ENCODE measurements at places on chromosomes 1 and 21.

- DNase-seq, result no peak
These were observed 2.7 kb upstream of the MGST3 start for GRCh38 chr1:165628147-165628822.

- no peak for DNase-seq
These were observed 84.5 kb upstream of the LRRN2 start for GRCh38 chr1:204769997-204770396.

- DNase-seq, result no peak
These were observed 138.8 kb upstream of the CTTNBP2NL start for GRCh38 chr1:112257043-112257835.

DNA sequence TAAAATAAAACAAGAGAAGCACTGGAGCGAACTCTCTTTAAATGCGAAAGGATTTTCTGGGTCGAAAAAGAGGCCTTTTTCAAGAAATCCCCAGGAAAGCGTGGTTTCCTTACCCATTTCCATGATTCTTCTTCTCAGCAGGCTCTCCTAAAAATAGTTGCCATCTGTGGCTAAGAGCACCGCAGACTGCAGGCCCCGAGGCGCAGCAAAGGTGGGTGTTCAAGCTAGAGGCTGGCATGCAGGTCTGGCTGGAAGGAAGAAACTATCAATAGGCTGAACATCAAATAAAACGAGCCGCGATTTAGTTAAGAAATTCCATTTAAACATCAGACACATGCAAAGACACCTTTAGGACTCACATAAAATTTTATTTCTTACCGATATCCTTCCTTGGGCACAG lies 135.1 kb downstream of the ADAMTS1 start:
- no peak for DNase-seq

- no peak for DNase-seq
These were observed 12.5 kb upstream of the PEF1 start for GRCh38 chr1:31657020-31657804.

DNA sequence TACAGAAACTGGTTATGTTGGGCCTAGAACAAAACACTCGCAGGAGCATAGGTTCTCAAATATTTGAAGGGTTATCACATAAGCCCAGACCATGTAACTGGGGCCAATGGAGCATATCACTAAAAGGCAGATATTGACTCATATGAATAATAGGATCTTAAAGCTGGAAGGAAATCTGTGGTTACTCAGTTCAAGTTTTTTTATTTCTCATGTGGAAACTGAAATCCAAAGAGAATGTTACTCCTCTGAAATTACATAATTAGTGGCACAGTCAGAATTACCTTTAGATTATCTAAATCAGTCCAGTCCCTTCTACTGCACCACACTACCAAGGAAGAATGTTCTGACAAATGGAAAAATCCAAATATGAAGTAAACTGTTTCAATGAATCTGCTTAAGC lies 12.0 kb downstream of the SLAMF8 start:
- no peak for DNase-seq

- DNase-seq, result no peak
These were observed 17.0 kb downstream of the MKNK1 start for GRCh38 chr1:46587069-46587468.

DNA sequence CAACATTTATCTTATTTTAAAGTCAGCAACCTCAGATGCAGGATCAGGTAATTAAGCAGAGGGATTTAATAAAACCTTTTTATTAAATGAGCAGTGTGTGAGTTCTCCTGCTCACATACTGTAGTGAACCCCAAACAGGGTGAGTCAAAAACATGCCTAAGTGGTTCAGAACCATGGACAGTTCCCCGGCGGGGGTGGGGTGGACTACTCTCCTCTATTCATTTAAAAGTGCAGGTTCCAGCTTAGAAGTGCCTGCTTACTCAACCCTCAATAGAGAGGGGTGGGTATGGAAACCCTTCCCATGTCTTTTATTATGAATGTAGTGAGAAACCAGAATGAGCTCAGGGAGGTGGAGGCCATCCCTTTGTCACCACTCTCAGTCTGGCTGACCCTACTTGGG lies 397.9 kb downstream of the HHAT start:
- DNase-seq, result peak; percentile 75

- no peak for DNase-seq
These were observed 79.7 kb downstream of the SMYD2 start for GRCh38 chr1:214360525-214361164.

- no peak for DNase-seq
These were observed 66.1 kb downstream of the CD2 start for GRCh38 chr1:116820369-116820768.

GRCh38 chr1:196196486-196196885 lies 411.8 kb downstream of the KCNT2 start:
- DNase-seq, result no peak

GRCh38 chr1:165356876-165357275 lies 361 bp upstream of the LMX1A start:
- no peak for DNase-seq

DNA sequence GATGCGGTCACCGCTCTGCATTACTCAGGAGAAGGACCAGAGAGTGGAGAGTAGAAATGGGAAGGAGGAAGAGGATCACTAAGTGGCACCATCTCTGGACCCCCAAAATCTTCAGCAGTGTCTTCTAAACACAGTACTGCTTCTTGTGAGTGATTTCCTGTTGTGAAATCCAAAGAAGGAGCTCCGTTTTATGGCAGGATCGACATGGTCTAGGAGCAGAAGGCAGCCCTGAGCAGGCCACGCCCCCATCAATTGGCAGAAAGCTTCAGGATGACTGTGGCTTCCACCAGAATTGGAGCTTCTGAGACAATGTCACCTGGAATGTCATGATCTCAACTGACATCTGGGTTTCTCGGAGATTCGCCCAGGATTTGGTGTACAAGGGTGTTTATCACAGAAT lies 171.5 kb downstream of the ADSS2 start:
- no peak for DNase-seq

DNA sequence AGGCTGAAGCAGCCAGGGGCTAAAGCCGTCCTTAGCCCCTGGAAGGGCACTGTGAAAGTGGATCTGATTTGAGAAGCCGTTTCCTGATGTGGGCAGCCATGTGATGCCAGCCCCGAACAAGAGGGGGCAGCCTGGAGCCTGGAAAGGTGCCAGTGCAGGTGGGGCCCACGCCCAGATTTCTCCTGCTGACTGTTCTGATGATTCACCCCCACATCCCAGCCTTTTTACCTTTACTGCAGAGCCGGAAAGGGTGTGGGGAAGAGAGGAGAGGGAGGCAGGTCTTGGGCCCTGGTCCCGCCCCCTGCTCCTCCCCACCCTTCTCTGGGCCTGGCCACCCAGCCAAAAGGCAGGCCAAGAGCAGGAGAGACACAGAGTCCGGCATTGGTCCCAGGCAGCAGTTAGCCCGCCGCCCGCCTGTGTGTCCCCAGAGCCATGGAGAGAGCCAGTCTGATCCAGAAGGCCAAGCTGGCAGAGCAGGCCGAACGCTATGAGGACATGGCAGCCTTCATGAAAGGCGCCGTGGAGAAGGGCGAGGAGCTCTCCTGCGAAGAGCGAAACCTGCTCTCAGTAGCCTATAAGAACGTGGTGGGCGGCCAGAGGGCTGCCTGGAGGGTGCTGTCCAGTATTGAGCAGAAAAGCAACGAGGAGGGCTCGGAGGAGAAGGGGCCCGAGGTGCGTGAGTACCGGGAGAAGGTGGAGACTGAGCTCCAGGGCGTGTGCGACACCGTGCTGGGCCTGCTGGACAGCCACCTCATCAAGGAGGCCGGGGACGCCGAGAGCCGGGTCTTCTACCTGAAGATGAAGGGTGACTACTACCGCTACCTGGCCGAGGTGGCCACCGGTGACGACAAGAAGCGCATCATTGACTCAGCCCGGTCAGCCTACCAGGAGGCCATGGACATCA lies at the start of gene SFN:
TSS of gene SFN (plus strand) at position 369 of the 904 bp plus-strand sequence. CDS start at position 433, 64 bp downstream.
- peak; percentile 95 for DNase-seq

DNA sequence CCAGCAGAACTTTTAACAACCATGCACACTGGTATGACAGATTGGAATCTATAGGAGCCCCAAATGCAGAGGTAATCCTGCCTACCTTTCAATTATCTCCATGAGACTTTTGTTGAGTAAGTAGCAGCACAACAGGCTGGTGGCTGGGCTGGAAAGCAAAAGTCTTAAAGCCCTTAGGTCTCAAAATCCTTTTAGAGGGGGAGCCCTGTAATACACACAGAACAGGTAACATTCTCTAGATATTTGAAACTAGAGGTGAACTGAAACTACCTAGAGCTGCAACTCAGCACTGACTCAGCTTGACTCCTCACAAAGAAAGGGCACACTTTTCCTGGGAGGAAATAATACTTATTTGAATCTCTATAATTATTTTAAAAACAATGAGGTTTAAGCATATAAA lies 71.5 kb downstream of the CLCA4 start:
- DNase-seq, result no peak

DNA sequence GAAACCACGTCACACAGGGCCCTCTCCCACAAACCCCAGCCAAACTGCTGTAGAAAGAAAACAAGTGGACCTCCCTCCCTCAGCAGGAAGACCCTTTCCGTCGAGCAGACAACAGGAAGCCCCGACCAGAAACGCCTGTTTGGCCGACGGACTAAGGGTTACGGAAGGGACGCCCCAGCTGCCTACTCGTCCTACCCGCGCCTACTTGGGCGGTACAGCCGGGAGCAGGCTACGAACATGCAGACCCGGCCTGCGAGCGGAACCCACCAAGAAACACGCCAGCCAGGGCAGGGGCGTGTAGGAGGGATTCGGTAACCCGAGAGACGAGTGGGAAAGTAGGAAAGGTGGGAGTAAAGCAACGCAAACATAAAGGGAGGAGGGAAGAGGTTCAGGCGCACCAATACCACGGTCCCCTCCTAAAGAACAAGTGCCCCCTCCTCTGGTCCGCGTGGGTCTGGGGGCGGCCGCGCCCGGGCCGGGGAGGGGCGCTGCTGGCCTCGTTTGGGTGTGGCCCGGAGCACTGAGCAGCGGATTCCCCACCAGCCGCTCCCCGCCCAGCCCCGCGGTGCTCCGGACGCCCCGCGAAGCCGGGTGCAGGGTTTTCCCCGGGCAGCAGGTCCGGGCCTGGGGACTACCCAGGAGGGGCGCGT lies 450 bp downstream of the S100A10 start:
- no peak for DNase-seq

GRCh38 chr1:165114022-165114888 lies 242.3 kb downstream of the LMX1A start:
- peak; percentile 47 for DNase-seq

- no peak for DNase-seq
These were observed 1.8 kb upstream of the OMA1 start for GRCh38 chr1:58548371-58548770.

- peak; percentile 79 for DNase-seq
These were observed 1.0 kb downstream of the ST6GALNAC5 start for GRCh38 chr1:76868154-76868882.

- no peak for DNase-seq
These were observed 7.6 kb upstream of the CA14 start for GRCh38 chr1:150249936-150250335.

GRCh38 chr1:244970744-244971551 lies 106.6 kb upstream of the HNRNPU start:
- DNase-seq, result peak; percentile 96

GRCh38 chr1:100452641-100453040 lies 85.3 kb upstream of the GPR88 start:
- no peak for DNase-seq

GRCh38 chr1:50517488-50517887 lies 94.2 kb upstream of the DMRTA2 start:
- no peak for DNase-seq

DNA sequence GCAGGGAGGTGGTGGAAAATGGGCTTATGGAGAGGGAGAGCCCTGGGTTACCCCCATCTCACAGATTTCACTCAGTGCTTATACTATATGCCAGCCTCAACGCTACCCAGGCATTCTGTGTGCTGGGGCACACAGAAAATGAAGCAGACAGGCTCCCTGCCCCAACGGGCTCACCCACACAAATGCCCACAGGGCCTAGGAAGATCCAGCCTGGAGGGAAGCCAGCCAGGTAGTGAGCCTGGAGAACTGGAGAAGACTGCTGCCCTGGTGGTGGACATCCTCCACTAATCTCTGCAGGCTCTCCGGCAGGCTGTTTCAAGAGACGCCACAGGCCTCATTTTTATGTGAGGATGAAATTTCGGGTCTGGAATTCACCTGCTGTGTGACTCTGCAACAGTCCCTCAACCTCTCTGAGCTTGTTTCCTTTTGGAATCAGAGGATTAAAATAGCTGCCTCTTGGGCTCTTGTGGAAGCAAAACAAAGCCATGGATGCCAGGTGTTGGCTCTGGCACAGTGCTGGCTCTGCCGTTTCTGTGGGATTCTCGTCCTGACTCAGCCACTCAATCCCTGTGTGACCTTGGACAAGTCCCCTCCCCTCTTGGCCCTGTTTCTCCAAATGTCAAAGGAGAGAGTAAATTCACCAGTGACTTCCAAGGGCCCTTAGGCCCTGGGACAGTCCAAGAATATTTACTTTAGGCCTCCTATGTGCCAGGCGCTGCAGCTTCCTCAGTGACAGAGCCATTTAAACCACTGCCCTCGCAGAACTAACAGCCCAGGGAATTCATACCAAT lies 3.6 kb downstream of the PAQR7 start:
- no peak for DNase-seq

GRCh38 chr1:205950280-205950679 lies 7.0 kb upstream of the SLC26A9 start:
- DNase-seq, result no peak
